Stomach (tissue), 19 donors: ENCODE measurements at places on chromosomes 6 and 20. TPM values are rescaled to one million over a fixed set of nuclear protein-coding genes. Genes with fewer than 3 reads are reported as not detected.

Gene FGD2
- 3.1 TPM for polyA plus RNA-seq

Gene ZNF165
- 2.3 TPM for polyA plus RNA-seq

Gene LPA
- 0.25 TPM for polyA plus RNA-seq

Gene BANF2
- polyA plus RNA-seq: not detected

Gene PTK7
- 4.0 TPM for polyA plus RNA-seq

Gene EPPIN
- polyA plus RNA-seq: not detected

Gene HLA-DOA
- 0.62 TPM for polyA plus RNA-seq

Gene TTLL9
- polyA plus RNA-seq: 0.15 TPM

Gene RAET1G
- 3.1 TPM for polyA plus RNA-seq

Gene TRIM40
- not detected for polyA plus RNA-seq

Gene ROMO1
- 513 TPM for polyA plus RNA-seq

Gene PRDM13
- not detected for polyA plus RNA-seq

Gene PPIL6
- 4.0 TPM for polyA plus RNA-seq

Gene ZBTB46
- 1.1 TPM for polyA plus RNA-seq

Gene ELOVL4
- polyA plus RNA-seq: 0.12 TPM

Gene DOK5
- polyA plus RNA-seq: 0.61 TPM

Gene HDGFL1
- not detected for polyA plus RNA-seq

Gene SSTR4
- polyA plus RNA-seq: not detected

Gene SLC22A2
- not detected for polyA plus RNA-seq

Gene MTHFD1L
- 4.4 TPM for polyA plus RNA-seq

Gene BFSP1
- polyA plus RNA-seq: 1.2 TPM

Gene COL12A1
- 9.6 TPM for polyA plus RNA-seq

Gene OXT
- 0.45 TPM for polyA plus RNA-seq

Gene RIPOR2
- 2.1 TPM for polyA plus RNA-seq

Gene TFAP2C
- polyA plus RNA-seq: not detected

Gene MROH8
- 1.4 TPM for polyA plus RNA-seq

Gene C6orf58
- 0.25 TPM for polyA plus RNA-seq

Gene PHACTR2
- 14.1 TPM for polyA plus RNA-seq

Gene CTCFL
- polyA plus RNA-seq: not detected

Gene LY6G6C
- polyA plus RNA-seq: not detected

Gene MEI4
- polyA plus RNA-seq: not detected

Gene SCUBE3
- polyA plus RNA-seq: 0.15 TPM

Gene AGER
- 16.9 TPM for polyA plus RNA-seq

Gene WFDC5
- polyA plus RNA-seq: not detected

Gene NKX2-4
- not detected for polyA plus RNA-seq

Gene TMEM74B
- polyA plus RNA-seq: 2.6 TPM

Gene MAS1
- not detected for polyA plus RNA-seq

Gene DEFB113
- polyA plus RNA-seq: not detected

Gene QRSL1
- polyA plus RNA-seq: 5.4 TPM

Gene EEF1A2
- 53.0 TPM for polyA plus RNA-seq

Gene LINC00237
- polyA plus RNA-seq: not detected

Gene DUSP22
- polyA plus RNA-seq: 43.7 TPM

Gene FERMT1
- polyA plus RNA-seq: 7.6 TPM

Gene HLA-G
- polyA plus RNA-seq: 3.6 TPM
